ENCODE measurements at places on chromosomes 7 and 10. TPM values are rescaled to one million over a fixed set of nuclear protein-coding genes. Genes with fewer than 3 reads are reported as not detected.

PTPRN2 gene
- polyA plus RNA-seq = 9.6 TPM

TAS2R4 gene
- polyA plus RNA-seq = 1.3 TPM

DNA sequence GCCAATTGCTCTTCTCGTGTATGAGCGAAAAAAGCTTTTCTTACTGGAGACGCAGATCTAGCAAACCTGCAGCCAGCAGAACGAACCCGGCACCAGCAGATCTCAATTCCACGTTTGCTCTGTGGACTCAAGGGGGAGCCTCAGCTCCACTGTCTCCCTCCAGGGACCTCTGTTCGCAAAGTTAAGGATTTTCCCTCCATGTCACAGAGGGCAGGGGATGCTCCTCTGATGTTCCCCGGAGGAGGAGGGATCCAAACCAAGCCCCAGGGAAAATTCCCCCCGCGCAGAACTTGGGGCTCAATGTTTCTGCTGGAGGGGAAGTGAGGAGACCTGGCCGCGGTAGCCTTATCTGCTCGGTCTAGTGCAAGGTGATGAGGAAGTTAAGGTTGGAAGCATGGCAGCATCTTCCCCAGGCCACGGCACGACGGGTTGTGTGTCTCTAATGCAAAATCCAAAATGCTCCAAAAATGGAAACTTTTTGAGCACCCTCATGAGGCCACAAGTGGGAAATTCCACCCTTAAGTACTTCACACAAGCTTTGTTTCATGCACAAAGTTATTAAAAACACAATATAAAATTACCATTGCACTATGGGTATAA lies 9.0 kb downstream of the IQCE start:
- DNase-seq = no peak

GRCh38 chr10:33065111-33065510 lies 107.1 kb upstream of the ITGB1 start:
- DNase-seq = no peak

- no peak for DNase-seq
These were observed 50.9 kb downstream of the GALNT11 start for GRCh38 chr7:152076324-152076821.

- DNase-seq = no peak
These were observed 49.6 kb upstream of the TPK1 start for GRCh38 chr7:144885478-144885877.

DNA sequence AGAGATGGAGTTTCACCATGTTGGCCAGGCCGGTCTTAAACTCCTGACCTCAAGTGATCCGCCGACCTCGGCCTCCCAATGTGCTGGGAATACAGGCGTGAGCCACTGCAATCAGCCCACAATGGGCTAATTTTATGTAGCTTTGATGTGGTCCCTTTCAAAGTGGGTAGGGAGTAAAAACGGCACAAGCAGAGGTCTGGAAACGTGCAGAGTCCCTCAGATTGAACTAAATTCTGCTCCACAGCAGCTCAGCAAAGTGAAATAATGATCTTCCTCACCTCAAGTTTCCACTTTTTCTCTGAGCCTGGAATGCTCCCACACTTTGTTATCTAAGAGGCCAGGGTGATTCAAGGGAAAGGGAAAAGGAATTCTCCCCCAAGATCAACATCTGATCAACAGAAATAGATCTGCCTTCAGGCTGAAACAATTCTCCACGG lies 6.1 kb downstream of the CCDC3 start:
- no peak for DNase-seq

GRCh38 chr10:132395704-132396493 lies 1.1 kb upstream of the PWWP2B start:
- DNase-seq = no peak

DNA sequence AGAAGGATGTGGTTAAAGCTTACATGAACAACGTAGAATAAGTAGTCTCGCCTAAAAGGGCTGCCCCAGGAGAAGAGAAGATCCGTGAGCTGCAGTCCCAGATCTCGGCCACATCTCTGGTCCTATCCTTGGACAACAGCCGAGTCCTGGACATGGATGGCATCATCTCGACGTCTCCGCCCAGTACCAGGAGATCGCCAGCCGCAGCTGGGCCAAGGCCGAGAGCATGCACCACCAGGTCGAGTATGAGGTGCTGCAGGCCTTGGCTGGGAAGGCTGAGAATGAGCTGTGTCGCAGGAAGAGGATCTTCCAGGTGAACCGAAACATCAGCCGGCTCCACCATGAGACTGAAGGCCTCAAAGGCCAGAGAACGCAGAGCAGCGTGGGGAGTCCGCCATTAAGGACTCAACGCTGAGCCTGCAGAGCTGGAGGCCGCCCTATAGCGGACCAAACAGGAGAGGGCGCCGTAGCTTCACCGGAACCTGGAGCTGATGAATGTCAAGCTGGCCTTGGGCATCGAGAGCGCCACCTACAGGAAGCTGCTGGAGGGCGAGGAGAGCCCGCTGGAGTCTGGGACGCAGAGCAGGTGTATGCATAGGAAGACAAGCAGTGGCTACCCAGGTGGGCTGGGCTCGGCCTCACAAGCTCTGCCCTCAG lies 22.2 kb downstream of the LIPK start:
- no peak for DNase-seq

DNA sequence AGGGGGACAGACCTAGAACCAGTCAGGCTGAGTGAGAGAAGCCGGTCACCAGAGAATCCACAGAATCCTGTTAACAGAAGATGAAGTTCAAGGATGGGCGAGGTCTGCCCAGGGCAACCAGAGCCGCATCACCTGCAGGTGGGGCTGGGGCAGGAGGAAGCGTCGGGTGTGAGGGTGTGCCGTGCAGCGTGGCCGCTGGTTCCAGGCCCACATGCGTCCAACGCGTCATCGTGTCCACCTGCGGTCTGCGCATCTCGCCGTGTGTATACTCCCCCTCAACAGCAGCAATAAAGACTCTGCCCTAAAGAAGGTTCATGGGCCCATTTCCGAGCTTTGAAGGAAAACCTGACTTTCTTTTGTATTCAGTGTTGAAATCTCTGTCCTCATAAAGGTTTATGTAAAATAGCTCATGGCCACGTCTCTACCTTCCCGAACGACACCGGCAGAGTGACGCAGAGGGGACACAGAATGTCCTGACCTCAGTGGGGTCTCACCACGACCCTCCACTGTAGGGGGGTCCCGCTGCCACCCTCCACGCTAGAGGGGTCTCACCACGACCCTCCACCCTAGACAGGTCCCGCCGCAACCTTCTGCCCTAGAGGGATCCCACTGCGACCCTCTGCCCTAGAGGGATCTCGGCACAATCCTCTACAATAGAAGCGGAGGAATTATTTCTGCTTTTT lies 446.9 kb downstream of the PTPRN2 start:
- DNase-seq = no peak

- DNase-seq = no peak
These were observed 2.2 kb upstream of the ATP6V0E2 start for GRCh38 chr7:149871576-149871975.

- DNase-seq = no peak
These were observed 237.7 kb downstream of the FANK1 start for GRCh38 chr10:126133906-126134656.

- no peak for DNase-seq
These were observed 131.2 kb downstream of the ARHGAP22 start for GRCh38 chr10:48473704-48474103.

- DNase-seq = no peak
These were observed 1.9 kb upstream of the NEBL start for GRCh38 chr10:20898866-20899535.

All from right renal pelvis (tissue), 4 donors.